ENCODE measurements at places on chromosomes 4 and X.

- ATAC-seq: no peak
Measured at GRCh38 chrX:53286171-53286570, 4.8 kb upstream of the IQSEC2 start.

DNA sequence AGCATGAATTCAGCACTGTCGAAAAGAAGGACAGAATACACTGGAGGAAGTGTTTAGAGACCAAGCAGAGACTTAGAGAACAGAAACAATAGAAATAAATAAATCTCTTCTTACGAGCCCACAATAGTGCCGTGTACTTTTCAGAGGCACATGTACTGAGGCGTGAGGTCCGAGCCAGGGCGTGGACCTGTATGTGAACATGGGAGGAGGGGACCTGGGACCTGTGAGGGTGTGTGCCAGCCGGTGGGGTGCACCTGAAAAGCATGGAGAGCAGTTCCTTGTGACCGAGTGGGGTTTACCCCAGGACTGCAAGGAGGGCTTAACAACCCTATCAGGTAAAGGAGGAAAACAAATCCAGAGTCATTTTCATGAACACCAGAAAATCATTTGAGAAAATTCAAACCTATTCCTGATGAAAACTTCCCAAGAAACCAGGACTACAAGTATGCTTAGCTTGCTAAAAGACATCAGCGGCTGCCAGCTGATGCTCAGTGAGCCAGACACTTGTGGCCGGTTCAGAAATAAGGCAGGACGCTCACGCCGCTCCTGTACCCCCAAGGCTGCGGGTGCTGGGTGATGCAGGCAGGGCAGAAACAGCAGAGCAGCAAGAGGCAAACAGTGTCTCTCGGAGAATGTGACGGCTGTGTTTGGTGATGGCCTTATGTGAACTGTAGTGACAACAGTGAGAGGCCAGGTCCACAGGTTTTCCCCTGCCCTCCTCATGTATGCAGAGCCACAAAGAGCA, 37.1 kb downstream of the NELFA start:
- ATAC-seq: no peak

- no peak for ATAC-seq
Measured at GRCh38 chr4:5399790-5400421, 308.5 kb downstream of the EVC2 start.

DNA sequence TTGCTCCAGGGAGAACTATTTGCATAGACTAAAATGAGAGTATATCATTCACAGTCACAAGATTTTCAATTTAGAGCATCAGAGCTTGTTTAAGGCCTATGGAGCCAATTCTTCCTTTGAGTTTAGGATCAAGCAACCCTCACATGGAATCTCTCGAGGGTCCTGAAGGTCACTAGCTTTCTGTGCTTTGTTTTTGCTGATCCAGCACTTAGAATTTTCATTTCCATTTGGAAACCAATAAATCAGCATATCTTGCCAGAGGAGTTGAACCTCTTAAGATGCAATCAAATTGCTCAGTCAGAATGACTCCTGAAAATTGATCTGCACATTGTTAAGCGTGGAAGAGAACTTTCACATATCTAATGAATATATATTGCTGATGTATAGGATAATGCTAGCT, 1039.6 kb downstream of the PDHA2 start:
- no peak for ATAC-seq

DNA sequence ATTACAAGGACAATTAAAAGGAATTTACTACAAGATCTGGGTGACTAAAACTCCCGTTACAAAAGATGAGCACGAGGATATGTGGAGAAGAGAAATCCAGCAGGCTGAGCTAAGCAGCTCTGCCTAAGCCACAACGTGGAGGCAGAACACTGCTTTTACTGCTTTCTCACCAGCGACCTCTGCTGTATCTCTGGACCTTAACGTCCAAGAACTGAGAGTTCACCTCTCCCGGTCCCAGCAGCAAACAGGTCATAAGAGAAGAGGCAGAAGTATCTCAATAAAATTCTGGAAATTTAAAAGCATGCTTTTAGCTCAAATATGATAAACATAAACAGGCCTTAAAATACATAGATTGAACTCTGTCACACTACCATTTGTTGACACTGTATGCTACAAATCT, 81.0 kb downstream of the ADGRA3 start:
- no peak for ATAC-seq

DNA sequence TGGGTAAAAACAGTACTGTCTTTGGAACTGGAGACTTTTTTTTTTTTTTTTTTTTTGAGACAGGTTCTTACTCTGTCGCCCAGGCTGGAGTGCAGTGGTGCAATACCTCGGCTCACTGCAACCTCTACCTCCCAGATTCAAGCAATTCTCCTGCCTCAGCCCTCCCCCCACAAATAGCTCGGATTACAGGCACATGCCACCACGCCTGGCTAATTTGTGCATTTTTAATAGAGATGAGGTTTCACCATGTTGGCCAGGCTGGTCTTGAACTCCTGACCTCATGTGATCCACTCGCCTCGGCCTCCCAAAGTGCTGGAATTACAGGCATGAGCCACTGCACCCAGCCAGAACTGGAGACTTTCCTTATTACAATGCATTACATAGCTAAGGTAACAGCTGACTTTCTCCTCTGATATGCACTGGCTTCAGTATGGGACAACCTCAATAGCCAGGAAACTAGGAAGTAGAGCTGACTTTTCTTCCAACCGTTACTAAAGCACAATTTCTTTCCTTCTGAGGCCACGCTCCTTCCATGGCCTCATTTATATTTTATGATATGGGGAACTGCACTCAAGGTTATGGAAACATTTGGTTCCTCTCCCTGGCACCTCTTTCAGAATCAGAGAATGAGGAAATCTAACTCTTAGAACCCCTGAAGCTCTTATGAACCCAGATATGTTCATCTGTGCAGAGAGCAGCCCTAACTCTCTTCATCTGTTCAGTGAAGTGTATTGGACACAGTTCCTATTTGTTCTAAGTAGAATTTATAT, 53.5 kb upstream of the FAM9B start:
- no peak for ATAC-seq

- ATAC-seq: no peak
Measured at GRCh38 chr4:138689187-138689586, 326.4 kb upstream of the NOCT start.

DNA sequence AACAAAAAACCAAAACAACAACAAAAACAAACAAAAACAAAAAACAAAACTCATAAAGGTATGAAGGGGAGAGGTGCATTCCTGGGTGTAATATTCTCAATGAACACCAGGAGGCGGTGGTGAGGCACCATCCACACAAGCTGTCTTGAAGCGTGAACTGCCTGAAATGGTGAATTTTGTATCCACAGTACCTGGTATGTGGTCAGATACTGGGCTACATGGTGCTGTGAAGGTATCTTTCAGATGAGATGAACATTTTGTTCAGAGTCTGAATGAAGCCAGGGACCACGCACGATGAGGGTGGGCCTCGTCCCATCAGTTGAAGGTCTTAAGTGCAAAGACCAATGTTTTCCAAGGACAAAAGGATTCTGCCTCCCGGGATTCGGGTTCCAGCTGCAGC, 58.5 kb downstream of the ASMT start:
- no peak for ATAC-seq

DNA sequence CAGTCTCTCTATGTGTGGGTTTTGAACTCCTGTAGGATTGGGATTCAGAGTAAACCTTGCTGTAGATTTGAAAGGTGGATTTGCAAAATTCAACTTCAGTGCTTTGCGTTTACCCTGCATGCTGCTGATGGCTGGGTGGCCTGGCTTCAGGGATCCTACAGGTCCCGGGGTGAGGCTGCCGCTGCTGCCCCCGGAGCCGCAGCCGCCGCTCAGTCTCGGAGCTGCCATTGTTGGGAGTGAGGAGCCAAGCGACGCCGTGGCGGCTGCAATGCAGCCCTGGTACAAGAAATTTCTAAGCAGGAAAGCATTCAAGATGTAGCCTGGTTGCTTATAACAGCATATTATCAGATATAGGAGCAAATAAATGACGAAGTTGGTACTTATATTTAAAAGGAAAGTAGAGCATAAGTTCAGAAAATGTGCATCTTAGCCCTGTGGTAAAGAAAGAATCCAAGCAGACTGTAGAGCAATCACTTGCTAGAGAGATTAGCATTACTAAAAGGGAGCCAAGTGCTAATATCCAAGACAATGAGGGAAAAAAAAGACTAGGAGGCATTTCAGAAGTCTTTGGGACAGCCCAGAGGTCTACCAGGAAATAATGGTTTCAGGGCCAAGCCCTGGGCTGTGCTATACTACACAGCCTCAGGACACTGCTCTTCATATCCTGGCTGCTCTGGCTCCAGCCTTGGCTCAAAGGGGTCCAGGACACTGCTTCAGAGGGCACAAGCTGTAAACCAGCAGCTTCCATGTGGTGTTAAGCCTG, 36.9 kb upstream of the CHIC1 start:
- ATAC-seq: no peak

DNA sequence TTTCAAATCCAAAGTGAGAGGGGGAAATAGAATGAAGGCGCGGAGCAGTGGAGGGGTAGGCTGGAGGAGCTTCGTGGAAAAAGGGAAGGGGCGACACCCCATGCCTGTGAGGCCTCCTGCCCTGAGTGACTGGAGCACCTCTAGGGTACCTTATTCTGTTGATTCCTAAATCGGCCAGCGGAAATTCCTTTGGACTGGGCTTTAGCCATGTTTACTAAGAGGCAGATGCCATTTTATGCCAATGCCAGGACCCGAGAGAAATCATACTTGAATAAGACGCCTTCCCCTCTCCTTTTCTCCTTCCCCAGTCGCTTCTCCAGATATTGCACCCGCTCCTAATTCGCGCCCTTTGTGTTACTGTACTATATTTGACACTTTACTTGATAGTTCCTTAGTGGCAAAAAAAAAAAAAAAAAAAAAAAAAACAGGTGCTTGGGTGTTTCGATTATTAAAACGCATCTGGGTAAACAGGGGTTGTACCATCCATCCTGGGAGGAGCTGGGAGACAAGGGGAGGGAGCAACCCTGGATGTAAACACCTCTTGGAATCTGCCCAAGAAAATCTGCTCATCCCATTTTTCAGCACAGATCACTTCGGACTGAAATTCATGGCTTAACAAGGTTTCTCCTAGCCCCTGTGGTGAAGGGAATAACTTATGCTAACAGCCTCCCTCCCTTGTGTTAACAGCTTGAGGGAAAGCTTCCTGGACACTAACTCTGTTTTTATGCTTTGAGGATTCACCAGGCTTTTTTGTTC, 1.5 kb downstream of the BMP3 start:
- ATAC-seq: no peak

- no peak for ATAC-seq
Measured at GRCh38 chr4:38149997-38150671, 189.9 kb downstream of the PTTG2 start.

DNA sequence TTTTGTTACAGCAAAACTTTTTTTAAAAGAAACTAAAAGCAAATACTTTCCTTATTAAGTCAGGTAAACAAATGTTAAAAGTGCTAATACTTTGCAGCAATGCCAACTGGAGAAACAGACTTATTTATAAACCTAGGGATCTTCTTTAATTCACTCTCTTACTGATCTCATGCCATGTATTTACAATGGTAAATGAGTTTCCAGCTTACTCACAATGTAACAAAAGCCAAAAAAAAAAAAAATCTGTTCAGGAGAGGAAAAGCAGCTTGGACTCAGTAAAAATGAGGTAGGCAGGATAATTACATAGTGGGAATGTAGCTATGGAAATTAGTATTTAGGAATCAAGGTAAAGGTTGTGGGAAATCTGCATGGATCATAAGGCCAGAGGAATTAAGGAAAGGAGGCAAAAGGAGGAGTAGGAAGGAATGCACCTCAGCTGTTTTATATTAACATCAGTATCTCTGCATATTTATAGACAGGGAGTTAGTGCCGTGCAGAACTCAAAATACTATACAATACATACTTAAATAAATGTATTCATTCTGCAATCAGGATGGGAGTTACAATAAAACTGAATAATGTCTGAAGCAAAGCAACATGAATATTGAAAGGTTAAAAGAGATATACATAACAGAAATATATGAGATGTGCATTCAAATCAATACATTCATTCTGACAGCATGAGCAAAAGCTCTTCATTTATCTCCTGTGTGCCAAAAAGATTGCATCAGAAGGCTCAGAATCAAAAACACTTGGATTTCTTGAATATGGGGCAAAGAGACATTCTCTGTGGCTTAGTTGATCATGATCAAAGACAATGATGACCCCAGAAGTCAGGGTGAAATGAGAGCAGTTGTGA, 57.9 kb upstream of the ETNPPL start:
- no peak for ATAC-seq

DNA sequence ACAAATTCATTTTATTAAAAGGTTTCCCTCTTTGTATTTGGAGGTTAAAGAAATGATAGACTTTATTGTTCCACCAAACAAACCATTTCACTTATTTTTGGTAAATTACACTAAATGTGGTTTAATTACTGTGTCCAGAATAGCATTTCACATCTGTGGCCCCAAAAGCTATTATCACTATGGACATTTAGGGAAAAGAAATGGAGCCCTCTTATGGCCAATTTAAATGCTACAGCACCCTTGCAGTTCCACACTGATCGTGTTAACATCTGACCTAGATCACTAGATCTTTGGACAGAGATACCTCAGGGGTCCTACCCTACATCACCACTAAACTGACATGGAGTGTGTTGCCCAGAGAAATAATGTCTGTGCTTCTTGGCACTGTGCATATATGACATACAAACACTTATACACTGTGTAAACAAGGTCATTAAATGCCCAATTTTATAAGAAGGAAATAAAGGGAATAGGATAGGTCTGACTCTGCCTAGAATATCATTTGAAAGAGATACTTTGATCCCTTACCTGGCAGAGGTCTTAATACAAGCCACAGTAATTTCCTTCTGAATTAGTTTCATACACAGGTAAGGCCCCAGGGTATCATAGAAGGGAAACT, 163.9 kb downstream of the KDR start:
- ATAC-seq: no peak

DNA sequence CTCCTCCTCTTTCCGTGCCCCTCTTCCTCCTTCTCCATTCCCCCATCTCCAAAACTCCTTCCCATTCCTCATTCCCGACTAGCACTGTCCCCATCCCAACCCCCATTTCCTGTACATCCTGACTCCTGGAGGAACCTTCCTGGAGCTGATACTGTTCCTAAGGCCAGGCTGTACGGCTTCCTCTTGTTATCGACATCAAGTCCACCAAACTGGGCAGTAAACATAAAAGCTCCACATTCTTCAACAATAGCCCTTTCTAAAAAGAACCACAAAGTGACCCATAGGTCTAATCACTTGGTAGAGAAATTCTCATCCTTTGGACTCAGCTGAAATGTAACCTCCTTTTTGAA, 22.9 kb downstream of the AWAT2 start:
- ATAC-seq: no peak

All from activated CD4-positive, CD25-positive, alpha-beta regulatory T cell treated with anti-CD3 and anti-CD28 coated beads, Interleukin-2, amount 50 U/mL, for 24 hours (primary cell).